ENCODE measurements at places on chromosomes 4 and X.

DNA sequence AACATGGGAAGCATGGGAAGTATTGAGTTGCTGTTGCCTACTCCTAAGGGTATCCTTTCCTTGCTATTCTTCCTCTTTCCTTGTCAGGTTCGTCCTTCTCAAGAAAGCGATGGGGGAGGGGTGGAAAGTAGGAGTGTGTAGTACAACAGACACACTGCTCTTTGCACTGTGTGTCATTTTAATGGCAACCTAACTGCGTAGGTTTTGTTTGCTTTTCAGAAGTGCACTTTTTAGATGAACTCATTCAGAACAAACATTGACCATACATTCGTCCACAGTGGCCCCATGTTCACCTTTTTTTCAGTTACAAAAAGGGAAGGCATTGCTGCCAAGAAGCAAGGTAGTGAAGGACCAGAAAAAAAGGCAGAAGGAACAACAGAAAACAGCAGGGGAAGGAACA, 10.2 kb upstream of the YIPF6 start:
- no peak for DNase-seq

DNA sequence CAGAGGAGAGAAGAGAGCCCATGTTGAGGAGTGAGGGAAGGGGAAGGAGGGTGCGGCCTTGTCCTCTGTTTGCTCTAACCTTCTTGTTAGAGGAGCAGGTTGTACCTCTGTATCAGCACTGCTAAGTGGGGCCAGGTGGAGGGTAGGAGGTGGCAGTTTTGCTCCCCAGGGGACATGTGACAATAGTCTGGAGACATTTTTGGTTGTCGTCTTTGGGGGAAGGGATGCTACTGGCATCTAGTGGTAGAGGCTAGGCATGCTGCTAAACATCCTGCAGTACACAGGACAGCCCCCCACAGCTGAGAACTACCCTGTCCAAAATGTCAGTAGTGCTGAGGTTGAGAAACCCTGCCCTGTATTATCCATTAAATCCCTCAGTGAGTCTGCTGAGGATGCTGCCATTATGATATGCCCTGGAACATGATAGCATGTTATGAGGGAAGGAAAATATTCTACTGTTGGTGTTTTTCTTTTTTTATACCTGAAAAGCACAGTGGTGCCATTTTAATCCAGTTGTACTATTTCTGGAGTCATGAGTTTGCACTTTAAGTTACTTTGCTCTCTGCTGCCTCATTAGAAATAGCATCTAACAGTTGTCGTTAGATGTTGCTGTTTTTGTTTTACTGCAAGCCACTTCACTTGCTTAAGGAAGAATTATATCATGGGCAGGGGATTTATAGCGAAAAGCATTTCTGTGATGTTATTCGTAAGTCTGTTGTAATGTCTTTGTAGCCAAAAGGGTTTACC, 90.6 kb downstream of the LRP2BP start:
- DNase-seq = peak; percentile 31

DNA sequence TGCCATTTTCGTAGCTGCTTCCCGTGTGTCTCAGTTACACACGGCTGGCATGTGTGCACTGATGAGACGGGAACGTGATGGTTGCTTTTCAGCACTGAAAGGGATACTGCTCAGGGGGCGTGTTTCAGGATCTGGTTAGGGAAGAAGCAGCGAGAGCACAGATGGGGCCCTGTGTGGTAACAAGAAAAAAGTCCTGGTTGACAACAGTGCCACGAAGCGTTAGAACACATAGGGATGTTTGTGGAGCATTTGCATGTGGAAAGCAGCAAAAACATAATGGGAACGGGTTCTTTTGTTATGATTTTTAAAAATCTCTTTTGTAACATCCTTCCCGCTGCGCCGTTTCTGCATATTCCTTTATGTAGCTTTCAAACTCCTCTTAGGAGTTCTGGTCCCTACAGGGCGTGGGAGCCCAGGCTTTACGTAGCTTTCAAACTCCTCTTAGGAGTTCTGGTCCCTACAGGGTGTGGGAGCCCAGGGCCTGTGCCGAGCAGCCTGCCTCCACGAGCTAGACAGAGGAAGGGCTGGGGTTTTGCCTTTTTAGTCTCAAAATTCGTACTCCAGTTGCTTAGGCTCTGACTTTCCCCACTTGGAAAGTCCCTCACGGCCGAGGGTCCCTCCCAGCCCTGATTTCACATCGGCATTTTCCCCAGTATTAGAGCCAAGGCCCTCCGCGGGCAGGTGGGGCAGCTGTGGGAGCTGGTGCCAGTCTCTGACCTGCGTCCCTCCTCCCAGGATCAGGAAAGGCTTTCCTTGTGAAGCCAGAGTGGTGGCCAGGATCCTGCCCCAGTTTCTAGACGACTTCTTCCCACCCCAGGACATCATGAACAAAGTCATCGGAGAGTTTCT, 11.0 kb upstream of the MSANTD1 start:
- no peak for DNase-seq

- no peak for DNase-seq
Observed at GRCh38 chr4:41949531-41949930, 14.3 kb downstream of the TMEM33 start.

- peak; percentile 22 for DNase-seq
Observed at GRCh38 chr4:159232465-159233106, 129.7 kb downstream of the RAPGEF2 start.

GRCh38 chr4:87410679-87411078, 11.7 kb upstream of the NUDT9 start:
- DNase-seq = no peak

GRCh38 chrX:14528629-14529289, 577 bp upstream of the GLRA2 start:
- peak; percentile 57 for DNase-seq

- DNase-seq = peak; percentile 63
Observed at GRCh38 chr4:986879-987623, at the start of gene IDUA. TSS of gene IDUA (plus strand) at chr4:987044. CDS start at chr4:987085, 41 bp downstream.

- DNase-seq = no peak
Observed at GRCh38 chr4:49032440-49033161, 46.5 kb downstream of the CWH43 start.

DNA sequence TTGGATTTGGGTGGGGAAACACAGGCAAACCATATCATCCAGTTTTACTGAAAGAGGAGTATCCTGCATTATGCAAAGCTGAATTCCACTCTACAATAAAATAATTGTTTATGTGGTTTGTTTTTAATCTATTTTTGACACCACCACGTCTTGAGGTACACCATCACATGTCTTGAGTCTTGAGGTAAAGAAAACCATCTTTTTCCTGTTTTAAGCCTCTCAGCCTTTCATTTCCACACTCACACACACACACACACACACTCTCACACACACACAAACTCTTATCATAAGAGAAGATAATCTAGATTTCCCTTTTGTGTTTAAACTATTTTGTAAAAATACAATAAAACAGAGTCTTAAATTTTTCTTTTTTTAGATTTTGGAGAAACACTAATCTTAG, 32.0 kb downstream of the SPIN3 start:
- DNase-seq = no peak

DNA sequence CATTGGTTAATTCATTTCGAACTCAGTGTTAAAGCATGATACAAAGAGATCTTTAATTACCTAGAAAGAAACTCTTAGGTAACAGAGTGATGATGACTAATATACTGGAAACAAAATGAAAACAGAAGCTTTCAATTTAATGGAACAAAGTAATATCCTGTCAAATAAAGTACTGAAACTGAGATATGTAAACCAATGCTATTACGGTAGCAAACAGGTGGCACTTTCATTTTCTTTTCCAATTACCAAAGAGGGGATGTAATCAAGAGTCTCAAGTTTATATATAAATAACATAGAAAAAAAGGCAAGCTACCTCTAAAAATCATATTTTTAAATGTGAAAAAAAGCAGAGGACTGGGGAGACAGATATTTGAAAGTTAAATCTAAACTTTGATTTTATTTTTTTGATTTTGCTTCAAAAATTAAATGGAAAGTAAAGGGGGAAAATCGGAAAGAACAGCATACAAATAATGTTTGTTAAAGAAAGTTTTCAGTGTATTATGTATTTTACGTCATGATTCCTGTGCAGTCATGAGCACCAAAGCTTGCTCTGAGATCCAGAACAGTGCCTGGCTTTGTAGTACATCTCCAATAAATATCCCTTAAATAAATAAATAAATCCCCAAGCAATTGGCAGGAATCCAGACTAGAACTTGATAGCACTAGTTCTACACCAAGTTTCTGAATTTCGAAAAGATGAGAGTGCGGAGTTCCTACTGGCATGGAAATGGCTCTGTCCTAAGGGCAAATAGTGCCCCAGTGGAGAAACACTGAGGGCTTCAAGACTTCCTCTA, 25.0 kb upstream of the RAPGEF2 start:
- DNase-seq = no peak

GRCh38 chr4:155479835-155480234, 103.1 kb upstream of the MAP9 start:
- DNase-seq = no peak

- no peak for DNase-seq
Observed at GRCh38 chrX:28491941-28492340, 95.3 kb upstream of the IL1RAPL1 start.

GRCh38 chrX:8010105-8010504, 82.9 kb upstream of the PNPLA4 start:
- DNase-seq = no peak

DNA sequence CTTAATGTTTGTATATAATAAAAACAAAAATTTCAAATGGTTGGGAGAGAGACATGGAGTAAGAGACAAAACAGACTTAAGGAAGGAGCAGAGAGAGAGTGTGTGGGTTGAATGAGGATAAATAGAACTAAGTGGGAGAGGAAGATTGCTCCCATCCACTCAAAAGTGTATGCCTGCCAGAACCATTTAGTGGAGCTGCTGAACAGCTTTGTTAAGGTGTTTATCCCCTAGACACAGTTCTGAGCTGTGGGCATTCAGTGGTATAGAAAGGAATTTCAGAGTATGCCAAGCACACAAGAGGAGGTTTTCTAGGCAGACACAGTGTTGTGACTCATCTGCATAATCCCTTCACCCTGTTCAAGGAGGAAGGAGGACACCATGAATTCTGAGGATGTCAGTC, 508.6 kb upstream of the EPHA5 start:
- peak; percentile 44 for DNase-seq

GRCh38 chr4:151204925-151205524, 71.9 kb upstream of the PRSS48 start:
- no peak for DNase-seq

- DNase-seq = no peak
Observed at GRCh38 chr4:146548443-146548842, 26.7 kb upstream of the SLC10A7 start.

DNA sequence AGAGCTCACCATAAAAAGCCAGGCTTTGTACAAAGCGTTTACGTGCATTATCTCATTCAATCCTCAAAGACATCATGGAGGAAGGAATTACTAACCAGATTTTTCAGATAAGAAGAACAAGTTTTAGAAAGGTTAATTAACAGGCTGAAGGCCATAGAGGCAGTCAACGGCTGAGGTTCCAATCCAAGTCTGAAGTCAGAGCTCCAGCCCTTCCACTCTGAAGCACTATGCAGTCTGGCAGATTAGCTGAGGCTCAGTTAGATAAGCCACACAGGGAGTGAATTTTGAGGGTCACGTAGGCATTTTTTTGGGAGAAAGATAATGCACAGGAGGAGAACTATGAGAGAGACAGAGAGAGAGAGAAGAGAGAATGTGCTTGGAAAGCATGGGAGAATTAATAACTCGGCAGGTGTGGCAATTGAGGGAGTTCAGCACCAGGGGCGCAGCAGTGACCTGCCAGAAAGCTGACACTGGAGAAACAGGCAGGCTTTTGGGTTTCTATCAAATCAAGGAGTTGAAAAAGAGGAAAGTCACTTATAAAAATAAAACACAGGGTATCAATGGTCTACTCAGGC, 116.5 kb upstream of the NAP1L5 start:
- DNase-seq = no peak

- peak; percentile 83 for DNase-seq
Observed at GRCh38 chr4:153143527-153144348, 60.5 kb upstream of the TRIM2 start.

- DNase-seq = no peak
Observed at GRCh38 chr4:83962492-83962891, 426.6 kb downstream of the GPAT3 start.

- no peak for DNase-seq
Observed at GRCh38 chrX:117839544-117839943, 277.1 kb downstream of the KLHL13 start.

GRCh38 chrX:39688576-39689375, 409.0 kb downstream of the BCOR start:
- peak; percentile 44 for DNase-seq
